ENCODE measurements at places on chromosomes 6 and 20.

DNA sequence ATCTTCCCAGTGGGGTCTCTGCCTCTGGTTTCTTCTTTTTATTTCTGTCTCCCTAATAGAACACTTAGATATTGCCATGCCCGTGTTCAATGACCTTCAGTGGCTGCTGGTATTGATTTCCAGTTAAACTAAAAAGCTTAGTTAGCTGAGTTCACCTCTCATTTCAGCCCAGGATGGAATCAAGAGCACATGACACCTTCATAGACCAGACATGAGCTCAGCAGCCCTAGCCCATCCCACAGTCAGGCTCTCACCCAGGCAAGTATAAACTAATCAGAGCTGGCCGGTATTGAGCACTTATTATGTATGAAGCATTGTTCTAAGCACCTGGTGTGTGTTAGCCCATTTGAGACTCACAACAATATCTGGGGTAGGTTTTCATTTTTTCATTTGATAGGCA is 33.7 kb upstream of the PLEKHG1 start:
- no peak for DNase-seq

DNA sequence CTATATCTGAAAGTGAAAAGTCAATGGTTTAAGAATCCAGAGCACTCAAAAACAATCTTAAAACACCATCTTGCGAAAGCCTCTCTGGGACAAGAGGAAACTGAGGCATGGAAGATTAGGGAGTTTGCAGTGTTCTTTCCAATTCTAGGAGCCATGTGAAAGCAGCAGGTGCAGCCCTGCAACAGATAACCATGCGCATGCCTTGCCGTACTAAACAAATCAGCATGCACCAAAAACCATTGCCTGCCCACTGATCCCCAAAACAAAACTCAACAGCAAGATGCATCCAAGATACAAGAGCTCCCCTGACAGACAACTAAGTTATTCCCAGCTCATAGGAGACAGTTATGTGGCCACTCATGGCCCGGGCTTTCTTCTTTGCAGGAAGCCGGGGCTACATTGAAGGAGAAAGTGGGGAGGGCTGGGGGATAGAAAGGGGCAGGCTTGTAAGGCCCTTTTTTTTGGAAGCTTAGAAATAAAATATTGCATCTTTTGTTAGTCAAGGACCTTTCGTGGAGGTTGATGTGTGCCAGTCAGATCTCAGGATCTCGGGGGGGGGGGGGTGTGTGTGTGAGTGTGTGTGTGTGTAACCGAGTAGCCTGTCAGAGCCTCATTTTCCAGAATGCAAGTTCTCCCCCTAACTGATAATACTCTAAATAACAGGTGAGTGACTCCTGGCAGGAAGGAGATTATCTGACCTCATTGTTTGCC is 178.4 kb downstream of the MBOAT1 start:
- DNase-seq: no peak

GRCh38 chr6:78607189-78607588 is 260.2 kb upstream of the IRAK1BP1 start:
- DNase-seq: no peak

- no peak for DNase-seq
Measured at GRCh38 chr6:12007473-12007872, 4.6 kb upstream of the HIVEP1 start.

DNA sequence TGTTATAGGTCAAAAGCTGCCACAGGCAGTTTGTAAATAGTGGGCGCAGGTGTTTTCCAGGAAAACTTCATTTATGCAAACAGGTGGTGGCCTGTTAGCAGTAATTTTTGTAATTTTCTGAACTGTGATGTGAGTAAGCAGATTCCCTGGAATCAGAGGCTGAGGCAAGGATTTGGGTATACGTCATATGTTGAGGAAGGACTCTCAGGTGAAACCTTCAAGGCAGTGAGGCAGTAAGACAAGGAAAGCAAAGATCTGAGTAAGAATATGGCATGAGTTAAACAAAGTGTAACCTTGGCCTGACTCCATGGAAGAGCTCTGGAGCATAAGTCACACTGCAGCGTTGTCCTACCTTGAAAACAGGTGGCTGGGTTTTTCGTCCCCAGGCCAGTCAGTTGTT is 291.1 kb upstream of the BTBD3 start:
- no peak for DNase-seq

DNA sequence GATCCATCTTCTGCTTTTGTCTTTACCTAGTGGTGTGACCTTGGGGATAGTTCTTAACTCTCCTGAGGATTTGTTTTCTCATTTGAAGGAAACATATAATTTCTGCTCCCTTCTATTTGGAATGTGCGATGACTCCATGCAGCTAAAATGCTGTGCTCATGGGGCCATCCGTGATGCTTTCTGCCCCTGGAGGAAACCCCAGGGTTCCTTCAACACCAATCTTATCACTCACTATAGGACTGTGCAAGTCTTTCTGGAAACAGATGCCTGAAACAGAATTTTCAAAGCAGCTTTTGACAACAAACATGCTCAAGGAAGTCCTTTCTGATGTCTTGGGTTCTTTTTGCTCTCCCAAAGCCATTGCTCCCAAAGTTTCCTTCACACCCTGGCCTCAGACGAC is 128.8 kb upstream of the GGTLC1 start:
- no peak for DNase-seq

- no peak for DNase-seq
Measured at GRCh38 chr6:95802978-95803377, 212.8 kb upstream of the FUT9 start.

GRCh38 chr6:166194914-166195859 is 27.5 kb upstream of the TBXT start:
- no peak for DNase-seq

DNA sequence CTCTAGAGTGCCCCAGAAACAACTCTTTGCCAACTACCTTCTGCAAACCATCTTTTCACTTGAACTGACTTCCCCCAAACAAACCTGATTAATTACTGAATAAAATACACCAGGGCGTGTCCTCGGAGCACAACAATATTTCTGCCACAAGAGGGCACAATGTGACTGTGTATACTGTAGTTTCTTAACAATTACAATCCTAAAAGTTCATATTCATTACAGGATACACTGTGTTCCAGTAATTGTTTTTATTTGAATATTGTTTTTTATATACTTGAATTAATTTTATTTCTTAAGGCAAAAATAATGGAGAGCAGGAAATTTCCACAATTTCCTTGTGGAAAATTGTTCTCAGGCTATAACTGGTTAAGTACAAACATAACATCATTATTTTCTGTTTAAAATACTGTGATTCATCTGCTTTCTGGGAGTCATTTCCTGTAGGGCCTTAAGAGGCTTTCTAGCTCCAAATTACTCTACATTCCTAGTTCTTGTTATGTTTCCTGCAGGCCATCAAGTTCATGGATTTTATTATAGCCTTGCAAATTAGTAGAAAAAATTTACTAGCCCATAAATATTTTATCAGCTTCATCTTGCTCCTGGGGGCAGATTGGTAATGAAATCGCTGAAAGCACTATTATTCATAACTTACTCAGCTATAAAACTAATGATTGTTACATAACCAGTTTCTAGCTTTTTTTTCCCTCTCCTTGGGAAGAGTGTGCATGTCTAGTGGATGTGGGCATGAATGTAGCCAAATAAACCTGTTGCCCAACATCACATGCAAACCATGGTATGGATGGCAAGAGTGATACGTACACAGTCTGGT is 51.9 kb upstream of the SLC22A16 start:
- peak; percentile 51 for DNase-seq

- DNase-seq: no peak
Measured at GRCh38 chr20:59346061-59346460, 45.6 kb downstream of the EDN3 start.

GRCh38 chr20:34536798-34537394 is 20.7 kb downstream of the DYNLRB1 start:
- no peak for DNase-seq

DNA sequence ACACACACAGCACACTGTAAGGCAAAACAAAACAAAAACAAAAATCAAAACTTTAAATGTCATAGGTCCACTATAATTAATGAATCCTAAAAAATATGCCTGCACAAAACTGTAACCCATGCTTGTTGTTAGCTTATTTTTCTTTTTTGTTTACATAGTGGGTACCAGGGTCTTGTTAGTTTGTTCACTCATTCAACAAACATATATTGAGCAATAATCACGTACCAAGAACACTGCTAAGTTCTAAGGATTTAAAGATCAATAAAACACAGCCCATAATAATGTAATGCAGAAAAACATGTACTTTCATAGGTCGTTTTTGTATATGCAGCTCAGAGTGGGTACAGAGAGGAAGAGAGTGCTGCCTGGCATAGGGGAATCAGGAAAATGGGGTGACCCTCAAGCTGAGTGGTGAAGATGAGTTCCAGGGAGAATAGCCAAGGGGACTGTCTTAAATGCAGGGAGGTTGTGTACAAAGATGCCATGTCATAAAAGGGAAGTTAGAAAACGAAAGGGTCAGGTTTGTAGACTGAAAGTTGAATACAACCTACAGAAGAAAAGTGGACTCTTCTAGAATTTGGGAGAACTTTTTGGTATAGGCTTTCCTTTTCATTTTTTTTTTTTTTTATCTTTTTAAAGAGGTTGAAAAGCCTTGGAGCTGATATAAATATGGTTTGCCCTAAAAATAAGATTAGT is 113.3 kb upstream of the TBX18 start:
- DNase-seq: no peak

- peak; percentile 53 for DNase-seq
Measured at GRCh38 chr20:47150403-47151152, 205.9 kb downstream of the ZMYND8 start.

GRCh38 chr20:60752741-60753420 is 499.2 kb upstream of the CDH4 start:
- DNase-seq: no peak

GRCh38 chr6:87176493-87176892 is 21.1 kb downstream of the ZNF292 start:
- DNase-seq: no peak

DNA sequence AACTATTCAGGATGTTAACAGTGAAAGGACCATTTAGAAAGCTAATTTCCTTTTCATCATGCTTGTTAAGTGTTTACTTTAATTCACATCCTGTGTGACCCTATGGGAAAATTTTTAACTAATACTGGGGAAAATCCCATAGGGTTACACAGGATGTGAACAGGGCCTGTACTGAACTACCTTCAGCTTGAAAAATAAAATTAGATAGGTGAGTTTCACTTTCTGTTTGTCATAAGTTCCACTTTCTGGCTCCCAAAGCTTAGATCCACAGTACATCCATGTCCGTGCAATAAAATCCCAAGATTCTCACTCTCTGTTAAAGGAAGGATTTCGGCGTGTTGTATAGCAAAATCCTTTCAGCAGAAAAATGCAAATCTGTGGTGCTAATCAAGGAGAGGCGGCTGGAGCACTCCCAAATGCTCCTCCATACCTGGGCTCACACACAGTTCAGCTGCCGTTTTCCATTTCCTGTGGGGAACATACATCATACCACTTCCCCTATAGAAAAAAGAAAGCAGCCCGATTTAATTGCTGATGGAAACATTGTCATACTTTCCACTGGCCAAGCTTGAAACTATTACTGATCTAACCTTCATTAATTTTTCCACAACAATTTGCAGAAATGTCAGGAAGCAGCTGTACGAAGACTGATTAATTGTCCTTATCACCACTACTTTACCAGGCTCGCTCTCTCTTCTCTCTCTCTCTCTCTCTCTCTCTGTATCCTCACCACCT is 125.2 kb downstream of the HIVEP2 start:
- no peak for DNase-seq

GRCh38 chr6:37218511-37218910 is 39.1 kb upstream of the TBC1D22B start:
- DNase-seq: no peak

GRCh38 chr6:158050955-158051354 is 69.3 kb downstream of the SYNJ2 start:
- peak; percentile 19 for DNase-seq

- peak; percentile 15 for DNase-seq
Measured at GRCh38 chr20:18001131-18001921, 32.5 kb downstream of the MGME1 start.

GRCh38 chr6:56690519-56691285 is 48.0 kb upstream of the DST start:
- DNase-seq: no peak

- no peak for DNase-seq
Measured at GRCh38 chr20:24763386-24764026, 185.6 kb upstream of the CST7 start.

DNA sequence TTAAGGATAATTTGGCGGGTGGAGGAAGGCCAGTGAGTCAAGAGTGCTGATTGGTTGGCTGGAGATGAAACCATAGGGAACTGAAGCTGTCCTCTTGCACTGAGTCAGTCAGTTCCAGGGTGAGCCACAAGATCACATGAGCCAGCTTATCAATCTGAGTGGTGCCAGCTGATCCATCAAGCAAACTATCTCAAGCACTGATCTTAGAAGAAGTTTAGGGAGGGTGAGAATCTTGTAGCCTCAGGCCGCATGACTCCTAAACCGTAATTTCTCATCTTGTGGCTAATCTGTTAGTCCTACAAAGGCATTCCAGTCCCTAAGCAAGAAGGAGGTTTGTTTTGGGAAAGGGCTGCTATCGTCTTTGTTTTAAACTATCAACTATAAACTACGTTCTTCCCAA is 954.3 kb downstream of the KIF16B start:
- DNase-seq: peak; percentile 22

DNA sequence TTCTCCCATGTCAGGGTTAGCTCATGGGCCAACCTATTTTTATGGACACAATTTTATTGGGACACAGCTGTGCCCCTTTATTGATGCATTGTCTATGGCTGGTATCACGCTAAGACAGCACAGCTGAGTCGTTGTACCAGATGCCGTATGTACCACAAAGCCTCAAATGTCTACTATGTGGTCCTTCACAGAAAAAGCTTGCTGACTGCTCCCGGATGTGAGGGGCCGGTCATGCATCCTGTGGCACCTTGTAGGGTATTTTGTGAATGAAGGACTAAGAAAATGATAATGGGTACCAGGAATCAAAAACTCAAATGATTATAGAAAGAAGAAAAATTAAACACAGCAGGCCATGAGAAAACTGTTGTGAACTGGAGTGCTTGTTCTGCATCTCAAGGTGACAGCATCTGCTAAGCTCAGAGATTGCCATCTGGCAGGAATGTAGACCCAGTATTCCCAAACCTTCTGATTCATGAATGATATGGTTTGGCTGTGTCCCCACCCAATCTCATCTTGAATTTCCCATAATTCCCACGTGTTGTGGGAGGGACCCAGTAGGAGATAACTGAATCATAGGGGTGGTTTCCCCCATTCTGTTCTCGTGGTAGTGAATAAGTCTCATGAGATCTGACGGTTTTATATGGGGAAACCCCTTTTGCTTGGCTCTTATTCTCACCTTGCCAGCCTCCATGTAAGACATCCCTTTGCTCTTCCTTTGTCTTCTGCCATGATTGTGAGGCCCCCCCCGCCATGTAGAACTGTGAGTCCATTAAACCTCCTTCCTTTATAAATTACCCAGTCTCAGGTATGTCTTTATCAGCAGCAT is 248.5 kb downstream of the TSHZ2 start:
- DNase-seq: no peak

DNA sequence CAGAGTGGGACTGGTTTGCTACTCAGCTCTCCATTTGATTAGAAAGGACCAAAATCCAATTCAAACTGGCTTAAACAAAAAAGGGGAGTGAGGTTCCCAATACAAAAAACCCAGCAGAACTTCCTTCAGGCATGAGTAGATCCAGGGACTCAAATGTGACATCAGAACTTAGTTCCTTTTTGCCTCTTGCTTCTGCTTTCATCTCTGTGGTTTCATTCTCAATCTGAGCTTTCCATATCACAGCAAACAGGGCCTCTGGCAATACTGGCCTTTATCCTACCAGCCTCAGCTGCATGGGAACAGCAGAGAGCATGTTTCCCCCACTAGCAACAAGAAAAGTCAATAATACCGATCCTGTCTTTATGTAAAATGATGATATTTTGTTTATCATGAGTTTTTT is 28.6 kb upstream of the PRELID3B start:
- DNase-seq: no peak
